ENCODE measurements at places on chromosomes 4 and X.

GRCh38 chrX:65837875-65838549 lies 170.6 kb downstream of the MSN start:
- no peak for DNase-seq

GRCh38 chr4:137129441-137129840 lies 402.9 kb downstream of the PCDH18 start:
- no peak for DNase-seq

DNA sequence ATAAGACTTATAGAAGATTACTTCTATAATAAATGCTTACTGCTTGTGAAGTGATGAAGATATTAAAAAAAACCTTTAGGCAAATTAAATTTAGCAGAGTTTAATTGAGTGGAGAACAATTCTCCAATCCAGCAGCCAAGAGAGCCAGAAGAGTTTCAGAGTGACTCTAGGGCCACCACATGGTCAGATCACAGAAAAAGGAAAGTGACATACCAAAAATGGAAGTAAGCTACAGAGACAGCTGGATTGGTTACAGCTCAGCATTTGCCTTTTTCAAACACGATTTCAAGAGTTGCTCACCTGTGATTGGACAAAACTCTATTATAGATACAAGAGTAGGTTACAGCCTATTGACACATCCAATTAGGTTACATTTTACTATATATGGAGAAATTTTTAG lies 79.0 kb upstream of the TRAM1L1 start:
- no peak for DNase-seq

DNA sequence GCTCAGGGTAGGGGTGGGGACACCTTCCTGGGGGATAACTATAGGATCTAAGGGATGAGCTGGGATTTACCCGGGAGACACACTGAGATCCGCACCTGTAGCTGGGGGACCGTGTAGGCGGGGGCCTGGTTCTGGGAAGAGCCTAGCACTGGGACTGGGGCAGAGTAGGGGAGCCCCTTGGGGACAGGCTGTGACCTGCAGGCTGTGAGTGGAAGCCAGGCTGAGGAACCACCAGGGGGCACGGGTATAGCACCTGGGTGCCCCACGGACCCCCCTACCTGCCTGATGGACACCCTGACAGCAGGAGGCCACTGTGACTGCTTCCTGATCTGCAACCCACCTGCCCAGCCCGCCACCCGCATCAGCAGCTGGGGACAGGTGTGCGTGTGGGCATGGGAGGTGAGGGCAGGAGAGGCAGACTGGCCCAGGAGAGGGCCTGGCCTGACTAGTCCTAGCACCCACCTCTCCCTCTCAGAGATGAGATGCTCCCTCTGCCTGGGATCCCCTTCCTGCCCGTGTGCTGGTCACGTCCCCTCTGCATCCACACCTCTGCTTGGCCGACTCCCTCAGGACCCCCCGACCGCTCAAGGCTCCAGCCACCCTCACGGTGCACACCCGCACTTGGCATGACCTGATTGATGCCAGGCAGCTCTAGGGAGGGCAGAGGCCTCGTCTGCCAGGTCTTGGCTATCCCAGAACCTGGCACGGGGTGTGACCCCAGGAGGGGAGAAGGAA lies 94.2 kb upstream of the NKX1-1 start:
- no peak for DNase-seq

- DNase-seq = no peak
These were observed 5.6 kb upstream of the ADD1 start for GRCh38 chr4:2837904-2838496.

DNA sequence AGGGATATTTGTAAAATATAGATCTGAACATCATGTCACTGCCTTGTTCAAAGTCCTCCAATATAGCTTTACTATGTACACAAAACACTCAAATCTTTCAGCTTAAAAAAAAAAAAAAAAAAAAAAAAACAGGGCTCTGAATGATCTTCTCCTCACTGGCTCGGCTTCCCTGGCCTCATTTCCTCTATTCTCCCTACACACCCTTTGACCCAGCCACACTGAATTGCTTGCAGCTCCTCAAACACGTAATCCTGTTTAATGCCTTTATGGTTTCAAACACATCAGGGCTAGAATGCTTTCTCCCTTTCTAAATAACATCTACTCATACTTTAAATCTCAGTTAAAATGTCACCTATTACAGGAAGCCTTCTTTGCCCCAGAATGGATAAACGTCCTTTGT lies 60.8 kb downstream of the MTMR8 start:
- DNase-seq = no peak

GRCh38 chr4:81854406-81854805 lies 382.7 kb upstream of the RASGEF1B start:
- DNase-seq = no peak

DNA sequence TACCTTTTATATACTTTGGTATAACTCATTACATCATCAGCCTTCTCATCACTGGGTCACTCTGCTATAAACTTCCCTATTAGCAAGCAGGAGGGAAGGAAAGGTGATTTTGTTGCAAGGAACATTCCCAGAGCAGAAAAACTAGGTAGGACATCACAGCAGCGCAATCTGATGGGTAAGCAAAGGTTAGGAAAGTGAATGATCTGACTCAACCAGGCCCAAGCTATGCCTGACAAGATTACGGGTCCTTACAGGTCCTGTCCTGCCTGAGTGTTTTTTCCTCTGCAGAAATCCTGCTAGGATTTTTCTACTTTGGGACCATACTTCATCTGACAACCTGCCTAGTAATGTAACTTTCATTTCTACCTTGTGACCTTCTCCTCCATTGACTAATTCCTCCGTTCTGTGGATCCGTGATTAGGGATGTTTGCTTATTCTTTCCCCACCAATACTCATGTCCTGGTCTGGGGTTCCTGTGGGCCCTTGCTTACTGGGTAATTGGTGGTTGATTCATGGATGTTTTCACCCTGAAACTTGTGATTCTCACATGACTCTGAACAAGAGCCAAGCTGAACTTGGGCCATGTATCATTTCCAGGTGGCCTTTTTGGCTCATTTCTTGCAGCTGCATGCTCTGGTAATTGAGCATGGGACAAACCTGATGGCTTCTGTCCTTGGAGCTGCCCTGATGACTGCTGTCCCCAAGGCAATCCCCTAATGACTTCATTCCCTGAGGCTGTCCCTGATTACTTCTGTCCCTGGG lies 111.9 kb upstream of the KIT start:
- no peak for DNase-seq

DNA sequence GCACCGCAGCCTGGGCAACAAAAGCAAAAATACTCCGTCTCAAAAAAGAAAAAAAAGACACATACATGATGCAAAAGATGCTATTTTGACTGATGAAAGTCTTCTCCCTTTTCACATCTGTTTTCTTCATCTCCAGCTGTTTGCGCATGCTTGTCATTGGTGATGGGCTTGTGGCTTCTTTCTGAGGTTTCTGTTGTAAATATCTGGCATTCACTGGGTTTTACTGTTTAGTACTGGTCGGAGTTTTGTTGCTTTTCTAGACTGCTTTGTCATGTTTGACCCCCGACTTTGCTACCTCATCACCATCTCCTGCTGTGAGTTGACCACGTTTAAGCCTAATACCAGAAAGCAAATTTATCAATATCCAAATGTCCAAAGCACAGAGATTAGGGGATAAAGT lies 34.4 kb downstream of the PTCHD1 start:
- no peak for DNase-seq

- no peak for DNase-seq
These were observed 905 bp downstream of the NSUN7 start for GRCh38 chr4:40750461-40751258.

DNA sequence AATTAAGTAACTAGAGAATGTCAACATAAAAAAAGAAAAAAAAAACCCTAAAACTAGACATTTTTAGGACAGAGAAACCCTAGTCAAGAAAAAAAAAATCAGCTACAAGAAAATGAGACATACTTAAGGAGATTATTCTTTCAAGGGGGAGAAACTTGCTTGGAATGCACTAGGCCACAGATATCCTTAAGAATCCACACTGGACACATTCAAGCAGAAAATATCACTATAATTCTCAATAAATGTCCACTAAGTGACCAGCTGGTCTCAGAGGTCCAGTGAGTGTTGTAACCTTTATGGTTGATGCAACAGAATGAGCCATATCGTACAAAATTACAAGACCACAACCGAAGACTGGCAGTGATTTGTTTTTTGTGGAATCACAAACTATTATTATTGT lies 15.6 kb upstream of the IBSP start:
- DNase-seq = no peak

DNA sequence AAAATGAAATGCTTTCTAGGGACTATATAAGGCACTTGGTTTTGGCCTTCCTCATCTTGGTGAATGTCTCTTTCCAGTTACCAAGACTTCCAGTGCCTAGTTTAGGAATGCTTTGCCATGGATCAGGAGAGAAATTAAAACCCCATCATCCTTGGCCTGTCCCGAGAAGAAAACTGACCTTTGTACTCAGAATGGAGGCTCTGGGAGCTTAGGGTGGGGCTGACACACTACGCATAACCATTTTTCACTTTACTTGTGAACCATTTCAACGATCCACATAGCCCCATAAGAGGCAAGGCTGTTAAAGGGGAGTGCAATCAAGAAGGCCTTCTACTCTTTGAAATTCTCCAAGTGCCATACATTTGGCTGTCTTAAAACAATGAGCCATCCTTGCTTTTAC lies 26.7 kb upstream of the ZCCHC13 start:
- no peak for DNase-seq
